EL (cell line): ENCODE measurements at places on chromosomes 2 and 18.
A peak's percentile ranks its signal among the peaks of the same experiment; 100 is the strongest.

GRCh38 chr18:3914109-3914508 is 464.1 kb downstream of the TGIF1 start:
- DNase-seq: no peak

- no peak for DNase-seq
These were observed 78.1 kb upstream of the ETAA1 start for GRCh38 chr2:67318993-67319481.

- peak; percentile 80 for DNase-seq
These were observed 53.7 kb upstream of the PARD3B start for GRCh38 chr2:204491528-204491927.

DNA sequence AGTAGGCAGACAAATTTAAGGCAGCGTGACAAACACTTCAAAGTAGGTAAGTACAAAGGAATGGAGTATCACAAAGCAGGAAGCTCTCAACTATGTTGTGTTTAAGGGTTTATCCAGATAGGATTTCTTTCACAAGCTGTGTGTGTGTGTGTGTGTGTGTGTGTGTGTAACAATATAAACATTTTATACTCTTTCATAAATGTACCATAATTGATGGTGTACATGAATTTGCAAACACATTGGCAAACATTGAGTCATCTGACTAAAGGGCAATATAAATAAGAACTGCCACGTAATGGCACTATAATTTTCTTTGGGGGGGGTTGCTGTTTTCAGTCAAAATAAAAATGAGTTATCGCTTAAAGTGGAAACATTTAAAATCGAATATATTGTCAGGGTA is 1004.4 kb upstream of the DDX18 start:
- no peak for DNase-seq

DNA sequence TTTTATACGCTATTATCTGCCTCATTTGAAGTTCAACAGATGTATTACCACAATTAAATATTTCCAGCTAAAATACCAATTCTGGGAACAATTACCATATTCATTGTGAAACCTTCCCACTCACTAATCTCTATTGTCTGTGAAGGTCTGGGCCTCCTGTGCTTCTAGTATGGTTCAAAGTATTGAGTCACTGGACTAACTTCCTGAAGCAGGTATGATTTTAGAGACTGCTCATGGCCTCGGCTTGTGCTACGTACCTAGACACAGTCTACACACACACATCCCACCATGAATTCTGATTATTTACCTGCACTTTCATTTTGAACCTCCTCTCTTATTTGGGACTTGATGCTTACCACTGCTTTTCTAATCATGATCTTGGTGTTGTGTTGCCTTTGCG is 180.7 kb upstream of the EPHA4 start:
- DNase-seq: no peak

GRCh38 chr2:225140723-225141122 is 98.5 kb upstream of the DOCK10 start:
- DNase-seq: no peak

DNA sequence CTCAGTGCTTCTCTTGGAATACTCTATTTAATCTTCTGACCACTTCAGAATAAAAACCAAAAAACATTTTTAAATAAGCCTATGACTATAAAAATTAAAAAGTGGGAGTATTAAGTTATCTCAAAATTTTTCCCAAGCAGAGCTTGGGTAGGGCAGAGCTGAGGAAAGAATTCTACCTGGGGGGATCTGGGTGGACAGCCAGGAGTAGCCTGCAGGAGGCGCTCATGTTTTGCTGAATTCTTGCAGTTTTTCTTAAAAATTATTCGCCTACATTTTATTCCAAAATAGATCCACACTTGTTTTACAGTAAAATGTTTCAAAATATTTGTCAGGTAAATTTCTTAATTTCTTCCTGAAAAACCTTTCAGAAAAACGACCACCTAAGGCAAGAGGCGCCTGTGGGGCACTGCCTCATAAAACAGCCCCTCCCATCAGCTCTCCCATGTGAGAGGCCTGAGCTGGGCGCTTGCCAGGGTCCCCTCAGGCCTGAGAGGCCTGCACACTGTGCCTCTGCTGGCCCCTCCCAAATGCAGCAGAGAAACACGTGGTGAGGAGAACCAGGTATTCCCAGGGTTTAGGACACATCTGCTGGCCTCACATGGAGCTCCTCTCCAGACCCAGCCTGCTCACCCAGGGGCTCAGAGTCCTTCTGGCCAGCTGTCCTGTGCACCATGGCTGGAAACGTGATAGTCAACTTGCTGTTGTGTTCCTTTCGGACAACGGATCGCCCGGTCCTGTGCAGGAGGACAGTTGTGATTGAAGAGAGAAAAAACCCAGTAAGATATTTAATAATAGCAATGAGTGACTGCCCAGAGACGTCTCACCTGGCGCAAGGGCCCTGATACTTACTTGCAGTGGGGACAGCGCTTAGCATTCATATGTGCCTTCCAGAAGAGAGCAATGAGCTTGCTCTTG is 17.5 kb downstream of the POLR1A start:
- DNase-seq: no peak

DNA sequence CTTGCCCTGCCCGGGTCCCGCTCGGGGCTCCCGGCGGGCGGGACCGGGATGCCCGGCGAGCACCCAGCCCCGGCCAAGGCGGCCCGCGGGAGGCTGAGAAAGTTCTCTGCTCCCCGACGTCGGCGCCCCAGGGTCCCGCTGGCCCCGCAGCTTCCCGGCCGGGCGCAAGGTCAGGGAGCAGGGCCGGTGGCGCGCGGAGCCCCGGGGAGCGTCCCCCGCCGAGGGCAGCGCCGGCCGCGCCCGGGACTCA is 331 bp downstream of the SERPINE2 start:
- no peak for DNase-seq

- peak; percentile 53 for DNase-seq
These were observed 5.6 kb downstream of the FBXO36 start for GRCh38 chr2:229927817-229928321.

DNA sequence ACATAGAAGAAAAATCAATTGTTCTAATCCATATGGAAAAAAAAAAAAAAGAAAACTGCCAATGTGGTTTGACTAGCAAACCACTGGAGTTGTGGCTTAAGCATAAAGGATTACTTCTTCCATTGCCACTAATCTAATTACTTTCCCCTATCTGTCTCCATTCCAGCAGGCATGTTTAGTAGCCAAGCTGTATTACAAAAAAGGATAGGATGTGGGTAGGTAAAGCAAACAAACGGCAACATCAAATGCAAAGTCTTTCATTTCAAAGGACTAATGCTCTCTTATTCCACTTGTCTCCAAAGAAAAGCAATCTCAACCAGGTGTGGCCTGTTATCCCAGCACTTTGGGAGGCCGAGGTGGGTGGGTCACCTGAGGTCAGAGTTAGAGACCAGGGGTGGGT is 36.5 kb downstream of the SLC8A1 start:
- DNase-seq: no peak

GRCh38 chr2:108454440-108454839 is 5.4 kb downstream of the GCC2 start:
- peak; percentile 15 for DNase-seq

- no peak for DNase-seq
These were observed 19.8 kb downstream of the BIN1 start for GRCh38 chr2:127086990-127087790.

GRCh38 chr2:172516299-172516698 is 39.6 kb upstream of the PDK1 start:
- DNase-seq: peak; percentile 47

DNA sequence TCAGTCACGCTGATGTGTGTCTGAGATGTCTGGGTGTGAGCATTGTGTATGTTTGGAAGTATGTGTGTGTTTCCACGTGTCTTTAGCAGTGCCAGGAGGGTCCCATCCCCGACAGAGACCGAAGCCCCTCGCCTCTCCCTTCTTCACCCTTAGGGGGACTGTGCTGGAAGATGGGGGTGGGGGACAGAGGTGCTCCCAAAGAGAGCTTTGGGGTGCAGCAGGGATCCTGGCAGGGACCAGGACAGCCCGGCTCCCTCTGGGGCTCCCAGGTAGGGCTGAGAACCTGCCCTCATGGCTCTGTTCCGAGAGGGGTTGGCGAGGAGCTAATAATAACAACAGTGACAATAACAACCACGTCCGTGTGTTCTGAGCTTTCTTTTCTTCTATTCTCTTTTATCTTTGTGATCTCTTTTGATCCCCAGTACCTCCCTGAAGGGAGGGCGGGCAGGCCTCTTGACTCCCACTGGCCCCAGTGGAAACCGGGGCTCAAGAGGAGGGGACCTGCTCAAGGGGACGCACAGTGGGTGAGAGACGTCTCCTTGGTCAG is 57.6 kb downstream of the SMAD7 start:
- no peak for DNase-seq

DNA sequence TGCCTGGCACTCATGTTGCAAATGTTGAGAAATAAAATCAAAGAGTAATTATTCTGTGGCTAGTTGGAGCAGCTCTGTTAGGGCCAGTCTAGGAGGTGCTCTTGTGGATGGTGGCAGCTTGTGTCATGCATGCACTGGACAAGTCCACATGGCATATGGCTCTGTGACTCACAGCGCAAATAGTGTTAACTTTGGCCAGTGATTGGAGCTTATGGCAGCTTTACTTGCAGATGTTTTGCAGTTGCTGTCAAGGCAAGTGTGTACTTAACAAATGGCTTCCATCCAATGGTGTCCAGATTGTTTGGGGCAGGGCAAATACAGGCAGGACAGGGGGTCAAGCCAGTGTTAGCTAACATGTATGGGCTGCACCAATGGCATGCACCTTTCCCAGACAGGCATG is 26.1 kb upstream of the TMX3 start:
- DNase-seq: no peak

DNA sequence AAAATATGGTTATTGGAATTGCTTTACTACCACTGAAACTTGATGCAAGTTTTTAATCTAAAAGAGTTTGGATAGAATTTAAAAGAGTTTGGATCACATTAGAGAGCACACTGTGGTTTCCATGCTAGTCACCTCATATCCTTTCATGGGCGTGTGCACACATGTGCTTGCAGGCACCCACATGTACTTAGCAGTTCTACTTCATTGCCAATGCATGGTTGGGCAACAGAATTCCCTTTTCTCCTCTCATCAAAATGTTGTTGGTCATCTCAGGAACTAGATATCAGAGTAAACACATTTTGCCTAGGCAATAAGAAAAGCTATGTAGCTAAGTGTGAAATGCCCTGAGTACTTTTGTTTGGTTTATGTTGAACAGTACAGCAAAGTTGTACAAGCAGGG is 254.1 kb upstream of the RASGRP3 start:
- no peak for DNase-seq

DNA sequence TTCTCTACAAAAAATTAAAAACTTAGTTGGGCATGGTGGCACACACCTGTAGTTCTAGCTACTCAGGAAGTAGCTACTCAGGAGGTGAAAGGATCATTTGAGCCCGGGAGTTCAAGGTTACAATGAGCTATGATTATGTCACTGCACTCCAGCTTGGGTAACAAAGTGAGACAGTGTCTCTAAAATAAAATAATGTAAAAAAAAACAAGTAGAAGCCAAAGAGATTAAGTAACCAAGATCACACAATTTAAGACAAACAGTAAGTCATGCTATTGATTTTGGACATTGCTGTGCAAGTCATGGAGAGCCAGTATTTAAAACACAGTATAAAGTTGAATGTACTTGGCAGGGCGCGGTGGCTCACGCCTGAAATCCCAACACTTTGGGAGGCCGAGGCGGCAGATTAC is 20.5 kb downstream of the ITSN2 start:
- DNase-seq: no peak

DNA sequence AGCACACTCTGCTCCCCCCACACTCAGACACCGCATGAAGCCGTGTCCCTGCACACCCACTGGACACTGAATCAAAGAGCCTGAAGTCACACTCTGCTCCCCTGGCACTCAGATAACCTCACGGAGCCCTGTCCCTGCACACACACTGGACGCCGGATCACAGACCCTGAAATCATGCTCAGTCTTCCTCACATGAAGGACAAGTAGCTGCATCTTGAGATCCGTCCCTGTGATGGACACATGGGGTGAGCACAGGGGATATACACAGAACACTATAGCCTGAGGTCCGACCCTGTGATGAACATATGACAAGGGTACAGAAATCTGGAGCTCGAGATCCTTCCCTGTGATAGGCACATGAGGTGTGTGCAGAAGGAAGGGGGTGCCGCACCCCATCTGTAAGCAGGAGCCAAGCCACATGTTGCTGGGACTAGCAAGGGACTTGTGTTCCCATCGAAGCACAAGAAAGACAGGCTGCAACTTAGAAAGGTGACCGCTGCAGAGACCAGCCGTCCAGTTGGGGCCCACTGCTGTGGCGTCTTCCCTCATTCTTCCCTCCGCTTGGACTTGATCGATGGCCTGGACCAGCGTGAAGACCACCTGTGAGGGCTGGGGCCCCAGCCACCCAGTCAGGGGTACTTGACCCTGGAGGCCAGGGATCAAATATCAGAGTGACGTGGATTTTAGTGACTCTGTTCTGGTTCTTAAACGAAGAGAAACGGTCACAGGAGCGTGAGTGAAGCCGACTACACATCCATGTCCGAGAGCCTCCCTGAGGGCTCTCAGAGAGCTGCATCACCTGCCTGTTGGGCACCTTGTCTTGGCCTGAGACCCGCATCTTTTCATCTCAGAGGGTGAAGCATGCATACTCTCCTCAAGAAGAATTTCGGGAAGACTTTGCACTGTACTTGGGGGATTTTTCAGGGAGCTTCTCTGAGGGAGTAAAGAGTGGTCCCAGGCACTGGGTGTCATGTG is 391.7 kb upstream of the SALL3 start:
- no peak for DNase-seq

DNA sequence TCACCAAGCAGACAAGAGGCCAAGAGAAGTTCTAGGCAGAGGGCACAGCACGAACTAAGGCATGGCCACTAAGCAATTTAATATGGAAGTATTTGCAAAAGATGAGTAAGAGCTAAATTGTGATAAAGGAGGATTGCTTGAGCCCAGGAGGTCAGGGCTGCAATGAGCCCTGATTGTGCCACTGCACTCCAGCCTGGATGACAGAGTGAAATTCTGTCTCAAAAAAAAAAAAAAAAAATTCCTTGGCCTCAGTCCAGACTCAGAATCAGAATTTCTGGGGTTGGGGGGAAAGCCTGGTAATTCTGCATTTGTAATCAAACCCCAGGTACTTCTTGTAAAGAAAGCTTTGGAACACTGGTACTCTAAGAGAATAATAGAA is 46.8 kb upstream of the RTN4 start:
- peak; percentile 30 for DNase-seq

GRCh38 chr2:241063587-241063986 is 38.5 kb downstream of the MTERF4 start:
- no peak for DNase-seq

DNA sequence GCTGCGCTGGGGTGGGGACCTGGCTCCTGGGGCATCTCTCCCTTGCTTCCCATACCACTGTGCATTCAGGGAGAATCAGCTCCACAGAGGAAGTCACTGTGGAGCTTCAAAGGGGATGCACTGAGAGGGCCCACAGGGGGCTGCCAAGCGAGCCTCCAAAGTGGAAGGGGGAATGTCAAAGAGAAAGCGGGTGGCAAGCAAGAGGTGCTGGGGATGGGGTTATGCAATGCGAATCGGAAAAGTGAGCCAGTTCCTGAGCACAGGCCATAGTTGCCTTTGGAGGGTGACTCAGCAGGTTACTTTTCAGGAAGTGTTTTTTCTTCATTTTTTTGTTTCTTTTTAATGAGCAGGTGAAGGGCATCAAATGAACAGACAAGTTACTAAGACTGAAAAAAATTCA is 17.6 kb downstream of the PMAIP1 start:
- DNase-seq: no peak

- no peak for DNase-seq
These were observed 27.8 kb downstream of the CHN1 start for GRCh38 chr2:174977364-174977763.

- peak; percentile 6 for DNase-seq
These were observed 136.6 kb downstream of the ZAP70 start for GRCh38 chr2:97849881-97850528.

- no peak for DNase-seq
These were observed 497.9 kb upstream of the FANCL start for GRCh38 chr2:58739033-58739432.
